Right renal cortex interstitium (tissue), 3 donors: ENCODE measurements at places on chromosomes 6 and 20. TPM values are rescaled to one million over a fixed set of nuclear protein-coding genes. Genes with fewer than 3 reads are reported as not detected.

OPRM1 gene
- not detected for polyA plus RNA-seq

GRCh38 chr6:158389193-158389919, 77.1 kb downstream of the TULP4 start:
- no peak for DNase-seq

DNA sequence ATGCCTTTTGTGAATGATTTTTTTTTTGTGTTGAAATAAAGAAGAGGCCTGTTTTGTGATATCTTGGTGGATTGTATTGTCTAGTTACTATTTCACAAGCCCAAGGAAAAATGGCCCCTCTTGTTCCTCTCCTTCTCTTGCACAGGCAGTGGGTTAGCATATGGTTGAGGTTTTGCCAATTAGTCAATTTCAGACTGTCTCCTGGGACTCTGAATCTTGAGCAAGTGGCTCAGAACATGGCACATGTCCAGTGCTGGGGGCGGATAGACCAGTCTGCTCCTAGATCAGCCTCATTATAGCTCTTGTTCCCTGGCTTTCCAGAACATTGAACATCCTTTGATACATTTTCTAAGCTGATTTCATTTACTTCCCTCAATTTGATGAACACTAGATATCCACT, 589.2 kb downstream of the PHF3 start:
- no peak for DNase-seq

- no peak for DNase-seq
Measured at GRCh38 chr6:54935739-54936138, 89.2 kb downstream of the FAM83B start.

GRCh38 chr6:44005507-44005903, 121.7 kb downstream of the MRPL14 start:
- no peak for DNase-seq

DNA sequence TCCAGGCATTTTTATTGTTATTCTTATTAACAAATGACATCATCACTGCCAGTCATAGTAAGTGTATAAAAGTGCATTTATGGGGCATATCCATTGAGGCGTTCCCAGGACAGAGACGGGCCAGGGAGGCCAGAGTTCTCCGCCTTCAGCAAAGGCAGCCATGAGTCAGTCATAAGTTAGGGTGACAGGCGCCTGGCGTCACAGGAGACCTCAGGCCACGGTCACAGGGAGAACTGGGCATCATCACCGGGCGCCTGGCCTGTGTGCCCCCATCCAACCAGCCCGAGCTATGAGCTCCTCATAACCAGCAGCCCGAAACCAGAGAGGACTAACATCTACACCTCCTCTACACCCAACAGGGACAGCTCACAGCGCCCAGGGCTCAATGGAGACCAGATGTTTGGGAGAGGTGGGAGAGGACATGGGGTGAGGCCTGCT, 259.2 kb downstream of the DLL1 start:
- DNase-seq, result no peak

PRND gene
- polyA plus RNA-seq, result 4.2 TPM

GRCh38 chr20:14711652-14712051, 374.2 kb upstream of the FLRT3 start:
- DNase-seq, result no peak

DNA sequence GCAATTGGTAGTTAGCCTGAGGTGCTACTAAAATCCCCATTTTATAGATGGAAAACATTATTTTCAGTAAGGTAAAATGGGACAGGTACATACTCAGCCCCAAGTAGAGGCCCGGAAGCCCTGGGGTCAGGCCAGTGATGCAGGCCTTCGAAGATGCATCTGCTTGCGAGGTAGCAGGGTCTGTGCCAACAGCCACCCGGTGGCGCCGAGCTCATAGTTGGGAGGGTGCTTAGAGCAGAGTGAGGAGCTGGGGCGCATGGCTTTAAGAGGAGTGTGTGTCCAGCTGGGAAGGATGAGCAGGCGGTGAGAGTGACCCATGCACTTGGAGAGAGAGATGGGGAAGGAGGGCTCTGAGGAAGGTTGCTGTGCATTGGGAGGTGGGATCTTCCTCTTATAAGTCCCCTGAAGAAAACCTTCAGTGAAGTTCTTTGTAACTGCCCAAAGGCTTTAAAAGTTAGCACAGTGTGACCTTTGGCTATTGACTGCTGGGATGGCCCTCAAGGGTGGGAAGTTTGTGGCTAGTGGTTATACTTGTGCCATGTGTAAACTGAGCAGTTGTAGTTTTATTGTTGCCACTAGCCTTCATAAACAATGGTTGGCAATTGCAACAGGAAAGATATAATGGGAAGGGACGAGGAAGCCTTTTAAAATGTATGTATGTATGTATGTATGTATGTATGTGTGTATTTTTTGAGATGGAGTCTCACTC, 71.1 kb downstream of the TOX2 start:
- no peak for DNase-seq

- no peak for DNase-seq
Measured at GRCh38 chr20:50534567-50534966, 24.4 kb downstream of the PTPN1 start.

BFSP1 gene
- polyA plus RNA-seq, result 3.9 TPM

DNA sequence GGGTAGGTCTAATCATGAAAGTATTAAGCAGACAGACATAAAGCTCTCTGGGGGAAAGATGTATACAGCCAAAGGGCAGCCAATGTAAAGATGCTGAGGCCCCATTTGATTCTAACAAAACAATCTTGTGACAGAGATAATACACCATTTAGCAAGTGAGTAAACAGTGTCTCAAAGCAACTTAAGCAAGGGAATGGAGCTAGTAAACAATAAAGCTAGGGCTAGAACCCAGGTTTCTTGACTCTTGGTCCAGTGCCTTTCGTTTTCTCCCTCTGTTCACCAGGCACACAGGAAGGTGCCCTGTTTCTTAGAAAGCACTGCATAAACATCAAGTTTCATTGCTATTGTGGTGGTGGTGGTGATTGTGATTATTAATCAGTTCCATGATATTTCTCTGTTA, 5.1 kb downstream of the ELOVL2 start:
- no peak for DNase-seq

DNA sequence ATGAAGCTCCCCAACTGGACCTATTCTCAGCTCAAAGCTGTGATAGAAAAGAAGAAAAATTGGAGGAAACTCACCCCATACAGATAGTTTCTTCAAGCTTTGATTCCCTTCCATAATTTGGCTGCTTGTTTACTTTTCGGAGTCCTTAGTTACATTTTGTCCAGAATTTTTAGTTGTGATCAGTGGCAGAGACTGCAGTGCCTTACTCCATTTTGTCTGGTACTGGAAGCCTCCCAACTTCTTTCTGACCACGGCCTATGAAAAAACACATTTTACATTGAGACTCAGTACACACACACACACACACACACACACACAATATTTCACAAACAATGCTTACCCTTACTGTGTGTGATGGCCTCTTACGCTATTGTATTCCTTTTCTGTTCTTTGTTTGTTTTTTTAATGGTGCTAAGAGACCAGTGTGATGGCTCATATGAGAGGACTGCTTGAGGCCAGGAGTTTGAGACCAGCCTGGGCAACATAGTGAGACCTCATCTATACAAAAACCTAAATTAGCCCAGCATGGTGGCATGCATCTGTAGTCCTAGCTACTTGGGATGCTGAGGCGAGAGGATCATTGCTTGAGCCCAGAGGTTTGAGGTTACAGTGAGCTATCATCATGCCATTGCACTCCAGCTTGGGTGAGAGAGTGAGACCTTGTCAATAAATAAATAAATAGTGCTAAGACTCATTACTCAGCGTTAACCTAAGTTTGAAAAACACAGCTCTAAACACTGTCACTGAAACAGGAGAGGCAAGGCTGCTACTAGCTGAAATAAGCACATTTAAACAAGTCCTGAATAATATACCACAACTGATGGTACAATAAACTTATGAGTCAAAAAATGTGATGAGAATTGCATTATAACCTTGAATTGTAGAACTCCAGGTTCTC, 13.8 kb upstream of the RNF8 start:
- no peak for DNase-seq

DNA sequence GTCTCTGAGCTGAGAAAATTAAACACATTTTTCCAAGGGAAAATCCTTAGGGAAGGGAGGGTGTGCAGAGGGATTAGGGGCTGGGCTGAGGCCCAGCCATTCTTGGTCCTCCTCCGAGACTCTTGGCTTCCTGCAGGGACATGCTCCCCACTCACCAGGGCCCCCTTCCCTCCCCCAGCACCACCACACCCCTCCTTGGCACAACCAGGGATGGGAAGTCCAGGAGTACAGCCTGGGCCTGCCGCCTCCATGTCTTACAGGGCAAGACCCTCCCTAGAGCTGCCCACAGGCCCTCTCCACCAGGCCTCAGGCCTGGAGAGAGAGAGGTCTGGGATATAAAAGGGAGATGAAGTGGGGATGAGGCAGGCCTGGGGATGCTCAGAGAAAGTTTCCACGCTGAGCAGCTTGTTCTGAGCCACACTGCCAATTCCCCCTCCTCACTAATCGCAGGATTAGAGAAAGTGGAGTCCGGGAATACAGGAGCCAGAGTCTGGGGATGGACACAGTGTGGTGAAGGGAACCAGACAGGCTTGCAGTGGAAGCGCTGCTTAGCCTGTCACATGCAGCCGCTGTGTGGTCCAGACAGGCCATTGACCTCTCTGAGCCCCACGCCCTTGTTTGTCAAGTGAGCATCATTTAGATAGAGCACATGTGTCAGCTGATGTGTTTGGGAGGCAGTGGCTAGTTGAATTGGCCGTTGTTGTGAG, 105.5 kb downstream of the MRPL14 start:
- DNase-seq, result no peak

TRIM40 gene
- polyA plus RNA-seq, result not detected

GRCh38 chr6:89034586-89035251, 45.8 kb upstream of the PNRC1 start:
- no peak for DNase-seq

DNA sequence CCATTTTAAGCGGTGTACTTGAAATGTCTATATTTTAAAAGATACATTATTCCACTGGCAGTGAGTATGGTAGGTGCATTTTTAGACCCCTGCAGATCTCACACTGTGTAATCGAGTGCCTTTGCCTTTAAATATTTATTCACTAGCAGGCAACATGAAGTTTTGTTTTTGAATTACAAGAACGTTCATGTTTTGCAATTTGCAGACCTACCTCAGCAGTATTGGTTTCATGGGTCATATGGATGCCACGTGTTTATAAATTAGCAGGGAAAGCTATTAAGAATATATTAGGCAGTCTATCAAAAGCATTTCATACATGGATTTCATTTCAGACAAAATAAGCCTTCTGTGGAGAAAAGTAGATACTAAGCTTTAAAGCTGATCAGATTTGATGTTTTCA, 7.2 kb downstream of the MAP3K4 start:
- no peak for DNase-seq

DNA sequence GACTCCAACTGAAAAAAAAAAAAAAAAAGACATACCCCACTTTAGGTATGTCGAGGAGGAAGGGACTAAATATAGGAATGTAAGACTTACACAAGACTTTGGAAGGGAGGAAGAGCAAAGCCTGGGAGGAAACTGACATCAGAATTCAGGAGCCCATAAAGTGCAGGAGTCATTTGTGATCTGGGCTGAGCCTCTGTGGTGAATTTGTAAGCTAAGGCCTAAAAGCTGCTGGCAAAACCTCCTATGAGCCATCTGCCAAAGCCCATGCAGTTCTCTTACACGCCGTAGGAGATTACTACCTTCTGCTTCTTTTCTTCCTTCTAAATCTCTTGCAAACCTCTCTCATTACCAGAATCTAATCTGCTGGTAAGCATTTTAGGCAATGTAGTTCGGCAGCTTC, 52.0 kb upstream of the THEMIS start:
- no peak for DNase-seq

GRCh38 chr6:20712011-20712410, 177.8 kb downstream of the CDKAL1 start:
- DNase-seq, result no peak

TMEM30A gene
- polyA plus RNA-seq, result 130 TPM

DNA sequence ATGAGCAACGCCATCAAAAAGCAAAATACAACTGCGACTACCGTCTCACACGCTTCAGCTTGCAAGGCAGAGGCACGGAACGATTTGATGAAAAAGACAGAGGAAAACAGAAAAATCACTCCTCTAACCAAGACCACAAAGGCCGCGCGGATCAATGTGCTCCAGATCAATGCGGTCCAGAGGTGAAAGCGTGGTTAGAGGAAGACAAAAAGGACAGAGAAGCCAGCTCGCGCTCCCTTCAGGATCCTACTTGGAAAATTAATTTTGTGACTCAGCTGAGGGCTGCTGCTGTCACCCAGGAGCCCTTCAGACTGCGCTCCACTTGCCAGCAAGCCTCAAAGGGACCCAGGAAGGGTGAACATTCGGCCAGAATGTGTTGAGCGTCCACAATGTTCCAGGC, 140.2 kb upstream of the RPS6KA2 start:
- DNase-seq, result no peak

GRM1 gene
- polyA plus RNA-seq, result 0.24 TPM

TRAPPC3L gene
- 0.37 TPM for polyA plus RNA-seq

TFAP2C gene
- 0.94 TPM for polyA plus RNA-seq
